SK-MEL-5 (cell line): ENCODE measurements at places on chromosomes 4 and X. TPM values are rescaled to one million over a fixed set of nuclear protein-coding genes. Genes with fewer than 3 reads are reported as not detected.

GRCh38 chr4:186684889-186685309, 38.8 kb downstream of the FAT1 start:
- DNase-seq = no peak

- DNase-seq = no peak
Measured at GRCh38 chr4:4460759-4461158, 73.9 kb downstream of the NSG1 start.

DNA sequence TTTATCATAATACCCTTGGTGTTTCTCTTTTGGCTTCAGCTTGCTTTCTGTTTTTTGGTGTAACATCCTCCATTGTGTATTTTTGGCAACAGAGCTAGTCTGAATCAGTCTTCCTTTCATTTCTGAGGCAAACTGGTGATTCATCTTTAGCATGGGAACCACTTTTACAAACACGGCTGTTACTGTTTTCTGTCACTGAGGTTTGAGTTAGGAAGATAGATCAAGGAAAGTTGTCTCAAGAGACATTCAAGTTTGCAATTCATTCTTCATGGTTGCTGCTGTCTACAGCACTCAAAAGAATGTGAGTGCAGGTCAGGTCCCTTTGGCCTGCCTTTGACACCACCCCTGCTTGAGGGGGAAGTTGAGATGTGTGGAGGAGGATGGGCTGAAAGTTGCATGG, 36.3 kb downstream of the IL21 start:
- peak; percentile 95 for DNase-seq

DNA sequence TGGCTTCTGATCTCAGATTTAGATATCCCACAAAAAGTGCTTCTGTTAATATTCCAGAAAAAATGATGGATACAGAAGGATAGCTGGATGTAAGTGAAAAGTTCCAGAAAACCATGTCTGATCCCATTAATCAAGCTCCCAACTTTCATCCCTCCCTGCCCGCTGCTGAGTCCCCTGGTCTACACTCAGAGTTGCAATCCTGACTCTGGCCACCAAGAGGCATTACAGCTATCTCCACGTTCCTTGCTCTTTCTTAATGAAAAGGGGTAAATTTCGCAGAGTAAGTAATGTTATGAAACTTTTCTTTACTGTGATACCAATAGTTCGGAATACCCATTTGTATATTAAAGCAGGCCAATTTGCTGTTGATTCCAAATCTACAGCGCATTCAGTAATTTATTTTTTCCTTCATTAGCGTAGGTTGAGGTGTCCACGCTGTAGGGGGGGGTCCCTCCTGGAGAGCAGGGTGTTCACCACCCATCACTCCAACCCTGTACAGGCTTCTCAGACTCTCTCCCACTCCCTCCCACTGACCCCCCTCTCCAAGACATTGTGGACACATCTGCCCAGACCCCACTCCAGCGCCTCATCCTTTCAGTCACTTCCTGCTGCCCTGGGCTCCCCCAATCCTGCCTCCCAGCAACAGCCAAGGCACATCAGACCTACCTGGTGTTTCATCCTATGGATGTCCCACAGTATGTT, 55.1 kb downstream of the RAB40A start:
- DNase-seq = peak; percentile 67

GRCh38 chrX:76555816-76556215, 128.3 kb downstream of the MAGEE1 start:
- peak; percentile 60 for DNase-seq

- no peak for DNase-seq
Measured at GRCh38 chrX:132776486-132777210, 181.8 kb downstream of the HS6ST2 start.

ELF4 gene
- total RNA-seq = 4.9 and 5.5 TPM in 2 replicates

- DNase-seq = no peak
Measured at GRCh38 chr4:53943345-53944085, 120.9 kb downstream of the CHIC2 start.

DNA sequence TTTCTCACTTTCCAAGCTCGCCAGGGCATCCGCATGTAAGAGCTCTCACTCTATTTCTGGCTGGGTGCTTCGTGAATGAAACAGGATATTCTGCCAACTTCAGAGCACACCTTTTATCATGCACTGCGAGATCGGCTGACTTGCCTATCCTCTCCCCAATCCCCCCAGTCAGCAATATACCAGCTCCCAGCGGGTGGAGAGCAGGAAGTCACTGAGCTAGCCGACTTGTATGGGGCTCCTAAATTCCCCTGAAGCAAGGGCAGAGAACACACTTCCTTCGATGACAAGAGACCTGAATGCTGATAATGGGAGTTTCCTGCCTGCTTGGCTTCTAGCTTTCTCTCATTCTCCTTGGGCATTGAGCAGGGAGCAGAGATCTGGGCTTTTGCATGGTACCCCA, 33.8 kb upstream of the MAMLD1 start:
- DNase-seq = no peak

DNA sequence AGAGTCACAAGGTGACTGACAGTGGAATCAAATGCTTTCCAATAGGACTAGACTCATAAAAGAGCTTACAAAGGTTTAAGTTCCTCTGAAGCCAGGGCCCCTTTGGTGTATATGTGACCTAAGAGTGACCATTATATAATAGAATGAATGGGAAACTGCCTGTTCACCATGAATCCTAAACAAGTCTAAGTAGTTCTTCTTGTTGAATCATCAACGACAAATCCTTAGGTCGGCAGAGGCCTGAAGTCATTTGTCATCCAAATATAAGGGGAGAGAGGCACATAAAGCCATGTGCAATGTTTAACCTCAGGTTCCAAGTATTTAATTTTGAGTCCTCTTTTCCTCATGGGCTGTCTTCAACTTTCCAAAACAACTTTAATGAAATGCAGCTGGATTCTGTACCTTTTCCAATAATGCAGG, 122.4 kb downstream of the RASL11B start:
- DNase-seq = no peak

ZNF630 gene
- not detected in 2 replicates for total RNA-seq
